ENCODE measurements at places on chromosomes 1 and 21.
A peak's percentile ranks its signal among the peaks of the same experiment; 100 is the strongest.

DNA sequence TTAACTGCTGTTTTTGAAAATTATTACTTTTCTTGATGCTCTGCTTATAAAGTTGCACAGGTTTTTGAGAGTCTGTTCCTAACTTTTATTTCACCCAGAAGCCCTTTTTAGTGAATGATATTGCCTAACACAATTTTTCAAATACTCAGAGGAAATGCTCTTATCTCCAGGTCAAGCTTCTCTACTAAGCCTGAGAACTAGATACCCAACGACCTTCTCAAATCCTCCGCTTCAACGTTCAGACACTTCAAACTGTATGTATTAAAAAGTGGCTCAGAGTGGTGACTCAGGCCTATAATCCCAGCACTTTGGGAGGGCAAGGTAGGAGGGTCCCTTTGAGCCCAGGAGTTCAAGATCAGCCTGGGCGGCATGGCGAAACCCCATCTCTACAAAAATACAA is 88.5 kb downstream of the ASH1L start:
- DNase-seq = no peak

DNA sequence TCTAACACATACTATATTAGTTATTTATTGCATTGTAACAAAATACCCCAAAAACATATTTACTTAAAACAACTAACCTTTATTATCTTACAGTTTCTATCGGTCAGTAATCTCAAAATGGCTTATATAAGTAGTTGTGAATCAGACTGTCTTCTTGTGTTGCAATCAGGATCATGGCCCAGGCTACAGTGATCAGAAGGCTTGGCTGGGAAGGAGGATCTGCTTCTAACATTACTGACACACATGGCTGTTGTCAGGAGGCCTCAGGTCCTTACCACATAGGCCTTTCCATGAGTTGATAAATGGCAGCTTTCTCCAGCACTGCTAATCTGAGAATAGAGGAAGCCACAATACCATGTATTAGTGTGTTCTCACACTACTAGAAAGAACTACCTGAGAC is 33.7 kb downstream of the CFH start:
- DNase-seq = no peak

DNA sequence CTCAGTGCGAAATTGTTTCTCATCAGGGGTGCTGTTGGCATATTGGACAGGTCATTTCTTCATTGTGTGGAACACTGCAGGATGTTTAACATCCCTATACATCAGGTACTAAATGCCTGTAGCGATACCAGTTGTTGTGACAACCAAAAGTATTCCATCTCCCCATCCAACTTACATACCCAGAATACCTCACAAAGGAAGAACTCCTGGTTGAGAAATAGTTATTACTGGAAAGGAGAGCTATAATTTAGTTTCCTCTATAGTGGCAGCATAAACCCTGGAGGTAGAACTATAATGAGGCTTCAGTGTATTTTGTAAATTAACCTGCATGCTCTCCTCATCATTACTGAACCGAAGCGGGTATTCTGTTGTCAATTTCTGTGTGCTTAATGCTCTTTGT is 45.1 kb downstream of the IVNS1ABP start:
- no peak for DNase-seq

- DNase-seq = no peak
Measured at GRCh38 chr1:64493831-64494230, 23.9 kb downstream of the CACHD1 start.

DNA sequence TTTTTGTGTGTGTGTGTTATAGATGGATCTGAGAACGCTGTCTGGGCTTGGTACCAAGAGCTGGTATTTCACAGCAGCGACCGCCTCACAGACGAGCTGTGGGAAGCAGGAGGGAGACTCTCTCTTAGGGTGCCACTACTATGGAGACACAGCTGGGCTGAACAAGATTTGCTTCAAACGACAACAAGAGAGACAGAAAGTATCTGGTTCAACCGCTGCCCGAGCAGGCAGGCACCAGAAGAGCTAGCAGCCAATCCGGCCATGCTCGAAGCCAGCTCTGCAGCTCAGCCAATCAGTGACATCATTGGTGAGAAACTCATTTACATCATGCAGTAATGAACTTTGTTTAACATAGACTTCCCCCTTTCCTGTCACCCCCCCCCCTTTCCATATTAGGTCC is 341.3 kb downstream of the USP25 start:
- DNase-seq = no peak

DNA sequence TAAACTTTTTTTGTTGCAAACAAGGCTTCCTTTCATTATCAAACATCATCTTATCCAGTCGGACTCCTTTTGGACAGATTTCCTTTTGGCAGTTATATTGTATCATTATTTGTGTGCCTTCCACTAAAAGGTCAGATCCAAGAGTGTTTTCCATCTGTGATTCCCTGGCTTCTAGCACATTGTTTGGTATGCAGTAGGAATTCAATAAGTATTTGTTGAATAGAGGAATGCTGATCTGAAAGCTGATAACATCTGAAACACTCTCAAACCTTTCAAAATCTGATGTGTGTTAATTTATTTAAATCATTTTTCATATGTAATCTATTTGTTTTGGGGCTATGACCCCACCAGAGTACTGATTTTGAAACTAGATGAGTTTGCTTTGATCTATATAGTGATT is 39.0 kb downstream of the NDC1 start:
- no peak for DNase-seq

- DNase-seq = no peak
Measured at GRCh38 chr1:41174170-41174569, 67.9 kb downstream of the SCMH1 start.

GRCh38 chr1:229410692-229411433 is 23.0 kb downstream of the ACTA1 start:
- DNase-seq = peak; percentile 56

DNA sequence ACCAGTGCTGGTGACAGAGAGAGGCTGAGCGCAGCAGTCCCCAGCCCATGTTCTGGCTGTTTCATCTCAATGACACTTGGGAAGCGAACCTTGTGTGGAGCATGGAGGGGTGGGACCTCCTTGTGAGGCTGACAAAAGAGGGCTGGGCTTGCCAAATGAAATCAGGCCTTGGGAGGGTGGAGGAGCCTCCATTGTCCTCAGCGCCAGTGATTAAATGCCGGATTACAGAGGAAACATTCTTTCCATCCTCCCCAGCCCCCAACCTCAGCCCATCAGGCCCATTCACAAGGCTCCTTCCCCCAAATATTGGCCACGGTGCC is 63.3 kb upstream of the PAXBP1 start:
- DNase-seq = no peak

DNA sequence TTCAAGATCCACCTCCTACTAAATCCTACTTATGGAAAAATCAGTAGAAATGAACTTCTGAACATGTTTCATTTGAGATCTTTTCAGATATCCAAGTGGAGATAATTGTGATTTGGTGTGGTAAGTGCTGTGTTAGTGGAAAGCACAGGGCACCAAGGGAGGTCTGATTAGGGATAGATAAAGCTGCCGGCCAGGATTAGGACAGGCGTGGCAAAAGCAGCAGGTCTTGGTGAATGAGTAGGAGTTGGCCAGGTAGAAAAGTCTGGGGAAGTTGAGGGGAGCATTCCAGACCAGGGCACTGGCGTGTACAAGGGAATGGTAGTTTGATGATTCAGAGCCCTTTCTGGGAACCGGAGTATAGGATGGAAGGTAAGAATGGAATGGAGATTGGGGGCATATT is 47.8 kb downstream of the AZIN2 start:
- DNase-seq = peak; percentile 27

- no peak for DNase-seq
Measured at GRCh38 chr1:27574871-27575831, 28.8 kb downstream of the AHDC1 start.

GRCh38 chr1:44698138-44698537 is 23.6 kb downstream of the ARMH1 start:
- no peak for DNase-seq

- no peak for DNase-seq
Measured at GRCh38 chr1:230113593-230114236, 46.7 kb downstream of the GALNT2 start.

- DNase-seq = no peak
Measured at GRCh38 chr1:31783846-31784245, 19.7 kb upstream of the ADGRB2 start.

DNA sequence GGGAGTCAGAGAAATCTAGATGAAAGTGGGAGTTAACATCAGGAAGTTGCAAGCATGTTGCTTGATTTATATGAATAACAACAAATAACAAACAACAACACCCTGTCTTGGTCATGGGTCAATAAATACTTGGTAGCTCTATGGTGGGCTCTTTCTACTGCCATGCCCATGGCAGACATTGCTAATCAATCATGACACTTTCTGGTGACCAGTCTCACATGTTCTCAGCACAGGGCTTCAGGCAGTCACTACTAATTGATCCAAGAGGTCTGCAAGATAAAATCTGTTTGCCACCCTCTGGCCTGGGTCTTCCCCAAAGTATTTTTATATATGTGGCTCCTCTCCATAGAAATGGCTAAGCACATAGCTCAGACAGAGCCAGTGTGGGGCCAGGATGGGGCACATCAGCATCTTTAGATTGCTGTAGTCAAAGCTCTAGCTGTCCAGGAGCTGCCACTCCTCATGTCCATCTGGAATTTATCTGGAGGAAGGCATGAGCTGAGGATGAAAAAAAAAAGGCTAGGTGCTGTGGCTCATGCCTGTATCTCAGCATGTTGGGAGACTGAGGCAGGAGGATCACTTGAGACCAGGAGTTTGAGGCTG is 51.2 kb downstream of the STUM start:
- DNase-seq = no peak

GRCh38 chr1:118151312-118151937 is 33.6 kb downstream of the SPAG17 start:
- peak; percentile 49 for DNase-seq

- DNase-seq = no peak
Measured at GRCh38 chr1:109096120-109096519, 5.6 kb downstream of the TMEM167B start.

GRCh38 chr1:205062319-205062718 is 19.3 kb downstream of the CNTN2 start:
- no peak for DNase-seq

DNA sequence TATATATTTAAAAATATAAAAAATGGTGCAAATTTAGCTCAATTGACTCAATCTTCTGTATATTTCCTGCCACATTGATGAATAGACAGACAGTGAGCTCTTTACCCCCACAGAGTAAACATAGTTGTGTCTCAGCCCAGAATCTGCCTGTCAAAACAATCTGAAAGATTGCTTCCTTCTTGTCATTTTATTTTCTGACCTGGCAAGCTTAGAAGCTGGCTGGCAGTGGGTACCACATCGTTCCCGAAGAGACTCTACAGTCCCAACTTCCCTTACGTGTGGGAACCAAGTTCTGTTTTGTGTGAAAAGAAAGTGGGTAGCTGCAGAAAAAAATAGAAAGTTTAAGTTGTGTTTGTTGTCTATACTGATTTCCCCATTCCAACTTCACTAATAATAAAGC is 629.3 kb upstream of the NEGR1 start:
- DNase-seq = no peak

DNA sequence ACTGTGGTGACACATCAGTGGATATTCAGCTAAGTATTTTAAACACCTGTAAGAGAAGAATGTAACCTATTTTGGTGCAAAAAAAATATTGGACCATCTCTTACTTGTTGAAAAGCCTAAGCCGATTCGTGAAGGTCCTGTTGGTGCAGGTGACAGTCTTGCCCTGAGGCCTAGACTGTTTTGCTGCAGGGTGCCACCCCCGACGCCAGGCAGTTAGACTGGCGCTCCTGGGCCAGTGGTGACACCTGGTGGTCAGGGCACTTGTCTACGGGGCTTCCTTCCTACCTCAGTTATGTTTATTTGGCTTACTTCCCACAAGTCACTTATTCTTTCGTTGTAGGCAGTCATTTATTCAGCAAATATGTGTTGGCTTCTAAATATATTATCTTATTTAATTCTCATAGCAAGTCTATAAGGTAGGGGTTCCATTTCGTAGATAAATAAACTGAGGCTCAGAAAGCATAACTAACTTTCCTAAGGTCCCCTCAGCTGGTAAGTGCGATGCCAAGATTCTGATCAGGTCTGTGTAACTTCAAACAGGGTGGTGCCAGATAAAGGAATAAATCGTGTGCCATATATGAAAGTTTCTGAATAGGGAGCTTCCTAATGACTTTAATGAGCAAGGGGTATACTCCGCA is 1.9 kb downstream of the EEIG2 start:
- peak; percentile 80 for DNase-seq

DNA sequence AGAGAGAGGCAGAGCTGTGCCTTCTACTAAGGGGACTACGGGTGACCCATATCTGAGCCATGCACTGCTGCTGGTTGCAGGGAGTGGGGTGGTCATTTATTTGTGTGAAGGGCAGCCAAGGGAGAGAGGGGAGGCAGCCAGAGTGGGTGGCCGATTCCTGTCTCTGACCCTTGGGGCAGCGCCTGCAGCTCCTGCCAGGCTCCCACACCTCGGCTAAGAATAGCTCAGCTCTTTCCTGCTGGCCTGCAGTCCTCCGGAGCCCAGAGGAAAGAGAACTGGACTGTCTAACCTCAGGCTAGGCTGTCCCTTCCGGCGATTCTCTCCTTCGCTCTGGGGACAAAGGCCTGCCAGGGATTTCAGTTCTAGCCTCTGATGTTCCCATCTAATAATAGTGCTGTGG is 11.6 kb upstream of the CD34 start:
- DNase-seq = no peak

- DNase-seq = no peak
Measured at GRCh38 chr1:199129247-199129646, 490.4 kb downstream of the PTPRC start.

Measured in ureter (tissue), 1 donor.